ENCODE measurements at places on chromosomes 5 and 9.
A peak's percentile ranks its signal among the peaks of the same experiment; 100 is the strongest.

- no peaks in the 10 kb centered on the region for H3K4me1 ChIP-seq
- no peak overlapping the region for H3K27ac ChIP-seq
- no peak overlapping the region for H3K4me3 ChIP-seq
- no peaks in the 10 kb centered on the region for H3K27me3 ChIP-seq
These were observed 481.6 kb downstream of the SPATA31A7 start for GRCh38 chr9:61671276-61671973.

DNA sequence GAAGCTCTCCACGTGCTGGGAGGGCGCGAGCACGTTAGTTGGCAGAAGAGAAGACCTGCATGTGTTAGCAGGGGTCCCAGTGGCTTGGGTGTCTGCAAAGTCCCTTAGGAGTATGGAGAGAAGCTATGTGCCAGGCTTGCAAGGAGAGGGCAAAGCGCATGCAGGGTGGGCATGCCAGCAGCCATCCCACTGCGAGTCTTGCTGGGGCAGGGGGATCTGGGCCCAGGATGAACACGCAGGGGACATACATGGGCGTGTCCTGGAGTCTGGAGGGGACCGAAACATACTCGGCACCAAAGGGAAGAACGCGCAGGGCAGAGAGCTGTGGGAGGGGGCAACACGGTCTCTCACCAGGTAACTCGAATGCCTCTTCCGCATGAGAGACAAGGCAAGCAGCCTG, 43.6 kb upstream of the IPPK start:
- no peak for DNase-seq
- H3K4me3 ChIP-seq, result no peak overlapping the region
- H3K27me3 ChIP-seq, result no peaks in the 10 kb centered on the region
- peaks cover 33% of the 10 kb centered on the region for H3K4me1 ChIP-seq
- H3K27ac ChIP-seq, result no peak overlapping the region
- H3K36me3 ChIP-seq, result peaks cover 50% of the 10 kb centered on the region

GRCh38 chr9:83245979-83246659, 183.2 kb upstream of the RASEF start:
- DNase-seq, result no peak
- no peak overlapping the region for H3K27ac ChIP-seq
- no peaks in the 10 kb centered on the region for H3K4me1 ChIP-seq
- H3K4me3 ChIP-seq, result no peak overlapping the region

DNA sequence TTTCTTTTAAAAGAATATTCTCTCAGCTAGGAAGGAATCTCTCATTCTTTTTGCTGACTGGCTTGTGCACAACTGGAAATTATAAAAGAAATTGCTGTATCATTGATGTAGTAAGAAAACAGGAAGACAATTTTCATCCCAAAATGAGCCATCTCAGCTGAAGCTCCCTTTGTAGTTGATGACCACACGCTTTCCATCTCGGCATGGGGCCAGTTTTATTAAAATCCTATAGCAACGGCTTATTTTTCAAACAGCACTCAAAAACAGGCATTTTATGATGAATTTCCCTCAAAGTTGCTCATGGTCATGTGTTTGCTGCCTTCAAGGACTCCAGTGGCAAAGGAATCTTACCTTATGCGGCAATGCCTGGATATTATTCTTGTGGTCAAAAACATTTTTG, 62.4 kb upstream of the GLIS3 start:
- H3K27ac ChIP-seq, result no peak overlapping the region
- H3K4me3 ChIP-seq, result no peak overlapping the region
- no peaks in the 10 kb centered on the region for H3K36me3 ChIP-seq
- no peak for DNase-seq
- no peaks in the 10 kb centered on the region for H3K27me3 ChIP-seq

DNA sequence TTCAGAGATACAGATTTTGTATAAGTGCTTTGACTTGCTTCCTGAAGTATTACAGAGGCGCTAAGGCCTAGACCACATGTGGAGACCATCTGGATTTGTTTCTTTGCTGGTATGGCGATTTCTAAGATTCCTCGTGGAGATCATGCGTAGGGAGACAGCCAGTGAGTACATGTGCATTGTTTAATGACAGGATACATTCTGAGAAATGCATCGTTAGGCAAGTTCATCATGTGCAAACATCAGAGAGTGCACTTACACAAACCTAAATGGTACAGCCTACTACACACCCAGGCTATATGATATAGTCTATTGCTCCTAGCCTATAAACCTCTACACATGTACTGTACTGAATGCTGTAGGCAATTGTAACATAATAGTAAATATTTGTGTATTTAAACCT, 16.5 kb upstream of the CEP120 start:
- H3K27ac ChIP-seq, result no peak overlapping the region
- no peak overlapping the region for H3K4me3 ChIP-seq
- no peaks in the 10 kb centered on the region for H3K27me3 ChIP-seq
- no peak for DNase-seq
- no peaks in the 10 kb centered on the region for H3K36me3 ChIP-seq
- peaks cover 17% of the 10 kb centered on the region for H3K4me1 ChIP-seq

DNA sequence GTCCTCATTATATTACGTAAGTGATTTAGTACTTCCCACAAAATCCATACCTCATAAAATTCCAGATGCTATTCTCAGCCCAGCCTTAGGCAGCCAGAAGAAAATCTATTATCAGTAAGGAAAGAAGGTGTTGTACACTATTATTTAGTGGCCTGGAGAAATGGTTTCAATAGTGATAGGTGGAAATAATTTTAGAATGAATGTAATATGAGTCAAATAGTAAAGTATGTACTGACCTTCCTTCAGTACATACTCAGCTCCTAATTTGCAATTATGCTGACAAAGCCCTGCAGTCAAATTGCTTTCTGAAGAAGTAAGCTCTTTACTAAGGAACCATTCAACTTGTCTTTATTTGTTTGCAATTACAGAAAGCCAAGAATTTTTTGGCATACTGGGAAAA, 409.2 kb downstream of the HTR1A start:
- H3K27me3 ChIP-seq, result no peaks in the 10 kb centered on the region
- H3K4me1 ChIP-seq, result no peaks in the 10 kb centered on the region
- H3K27ac ChIP-seq, result no peak overlapping the region
- no peak overlapping the region for H3K4me3 ChIP-seq

DNA sequence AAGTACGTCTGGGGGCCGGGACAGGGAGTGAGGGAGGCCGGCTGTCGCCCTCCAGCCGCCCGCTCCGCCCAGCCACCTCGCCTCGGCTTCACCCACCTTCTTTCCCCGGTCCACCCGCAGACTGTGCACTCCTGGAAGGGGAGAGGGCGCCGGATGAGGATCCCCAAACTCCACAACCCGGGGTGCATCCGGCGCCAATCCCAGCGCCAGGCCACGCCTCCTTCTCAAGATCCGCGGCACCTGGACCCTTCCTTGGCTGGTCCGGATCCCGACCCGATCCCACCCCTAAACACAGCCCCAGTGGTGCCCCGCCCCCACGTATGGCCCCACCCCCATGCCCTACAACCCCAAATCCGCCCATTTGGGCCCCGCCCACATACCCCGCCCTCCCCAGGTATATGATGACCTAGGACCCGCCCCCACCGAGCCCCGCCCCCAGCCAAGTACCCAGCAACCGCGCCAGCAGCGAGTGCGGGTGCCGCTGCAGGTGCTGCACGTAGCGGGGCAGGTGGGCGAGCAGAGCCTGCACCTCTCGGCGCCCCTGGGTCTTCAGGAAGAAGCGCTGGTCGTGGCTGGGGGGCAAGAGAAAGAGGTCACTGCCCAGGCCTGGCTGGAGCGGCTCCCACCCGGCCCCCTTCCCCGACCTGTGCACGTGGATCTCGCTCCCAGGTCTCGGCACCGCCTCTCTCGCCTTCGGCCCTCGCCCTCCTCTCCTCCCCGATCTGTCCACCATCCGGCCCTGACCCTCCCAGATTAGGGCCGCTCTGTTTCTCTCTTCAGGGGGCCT, 3.2 kb downstream of the PIP5KL1 start:
- peaks cover 2% of the 10 kb centered on the region for H3K27me3 ChIP-seq
- H3K4me3 ChIP-seq, result peak overlapping the region; percentile 47
- DNase-seq, result no peak
- H3K36me3 ChIP-seq, result no peaks in the 10 kb centered on the region

GRCh38 chr9:130997925-130998596, 10.9 kb upstream of the LAMC3 start:
- DNase-seq, result no peak
- H3K27ac ChIP-seq, result no peak overlapping the region
- H3K4me3 ChIP-seq, result no peak overlapping the region

- DNase-seq, result no peak
- no peaks in the 10 kb centered on the region for H3K4me1 ChIP-seq
- H3K27me3 ChIP-seq, result no peaks in the 10 kb centered on the region
- no peak overlapping the region for H3K27ac ChIP-seq
These were observed 72.7 kb downstream of the TTLL11 start for GRCh38 chr9:122020398-122020797.

GRCh38 chr9:73269430-73270101, 117.9 kb downstream of the ANXA1 start:
- no peak overlapping the region for H3K27ac ChIP-seq
- no peak for DNase-seq
- H3K27me3 ChIP-seq, result no peaks in the 10 kb centered on the region
- H3K4me1 ChIP-seq, result no peaks in the 10 kb centered on the region
- H3K4me3 ChIP-seq, result no peak overlapping the region
- no peaks in the 10 kb centered on the region for H3K36me3 ChIP-seq

- no peak overlapping the region for H3K4me3 ChIP-seq
- H3K36me3 ChIP-seq, result no peaks in the 10 kb centered on the region
- no peaks in the 10 kb centered on the region for H3K4me1 ChIP-seq
These were observed 23.3 kb upstream of the TGFBI start for GRCh38 chr5:136005476-136005875.

DNA sequence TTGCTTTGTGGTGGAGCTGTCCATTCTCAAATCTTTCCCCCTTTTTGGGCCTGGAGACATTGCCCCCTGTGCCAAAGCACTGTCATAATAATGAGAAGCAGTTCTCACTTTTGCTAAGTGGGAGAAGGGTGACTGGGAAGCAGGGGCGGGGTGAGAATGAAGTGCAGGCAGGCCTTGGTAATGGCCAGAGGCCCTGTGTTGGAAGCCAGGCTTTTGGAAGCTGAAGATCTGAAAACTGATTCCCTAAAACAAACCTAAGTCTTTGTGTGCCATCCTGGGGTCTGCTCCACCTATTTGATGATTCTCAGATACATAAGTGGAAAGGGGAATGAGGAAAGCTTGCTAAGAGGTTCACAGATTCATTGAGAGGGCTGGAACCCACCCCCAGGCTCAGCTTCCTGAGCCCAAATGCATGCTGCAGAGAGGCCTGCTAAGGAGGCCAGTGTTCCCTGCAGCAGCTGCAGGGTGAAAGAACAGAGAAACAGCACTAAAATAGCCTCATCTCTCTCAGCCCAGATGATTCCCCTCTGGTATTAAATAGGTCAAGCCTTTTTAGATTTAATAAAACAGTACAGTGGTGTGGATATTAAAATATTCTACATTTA, 75.0 kb downstream of the NSG2 start:
- no peaks in the 10 kb centered on the region for H3K36me3 ChIP-seq
- no peak for DNase-seq
- H3K27me3 ChIP-seq, result 0 out of 2 replicates have a peak, but pooled peaks cover 2% of the 10 kb centered on the region

DNA sequence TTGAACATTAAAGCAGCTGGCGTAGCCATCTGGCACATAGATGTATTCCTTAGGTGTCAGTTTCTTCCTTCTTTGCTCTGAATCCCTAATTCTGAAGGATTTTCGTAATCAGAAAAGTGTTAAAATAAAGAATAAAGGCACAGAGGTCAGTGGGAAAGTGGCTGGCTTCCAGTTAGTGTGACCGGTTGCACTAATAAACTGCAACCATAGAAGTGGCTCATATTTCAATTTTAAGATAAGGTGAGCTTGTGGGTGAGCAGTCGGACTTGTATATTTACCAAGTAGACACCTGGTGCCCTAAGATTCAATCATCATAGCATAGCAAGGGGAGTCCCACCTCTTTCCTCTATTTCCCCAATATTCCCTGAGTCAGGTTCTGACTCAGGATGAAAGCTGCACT, 459.6 kb downstream of the ACTL7B start:
- no peak overlapping the region for H3K4me3 ChIP-seq
- no peaks in the 10 kb centered on the region for H3K27me3 ChIP-seq
- DNase-seq, result no peak
- H3K27ac ChIP-seq, result no peak overlapping the region

DNA sequence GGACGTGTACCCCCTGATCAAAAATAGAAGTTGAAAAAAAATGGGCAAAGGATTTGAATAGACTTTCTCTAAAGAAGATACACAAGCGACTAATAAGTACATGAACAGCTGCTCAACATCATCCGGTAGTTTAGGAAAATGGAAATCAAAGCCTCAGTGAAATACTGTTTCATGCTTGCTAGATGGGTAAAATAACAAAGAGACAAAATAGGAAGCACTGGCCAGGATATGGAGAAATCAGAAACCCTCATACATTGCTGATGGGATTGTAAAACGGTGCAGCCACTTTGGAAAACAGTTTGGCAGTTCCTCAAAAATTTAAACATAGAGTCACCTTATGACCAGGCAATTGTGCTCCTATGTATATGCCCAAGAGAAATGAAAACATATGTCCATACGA, 65.0 kb upstream of the SUB1 start:
- H3K27ac ChIP-seq, result no peak overlapping the region
- no peak overlapping the region for H3K4me3 ChIP-seq
- no peaks in the 10 kb centered on the region for H3K4me1 ChIP-seq
- H3K36me3 ChIP-seq, result no peaks in the 10 kb centered on the region
- no peak for DNase-seq
- H3K27me3 ChIP-seq, result no peaks in the 10 kb centered on the region

DNA sequence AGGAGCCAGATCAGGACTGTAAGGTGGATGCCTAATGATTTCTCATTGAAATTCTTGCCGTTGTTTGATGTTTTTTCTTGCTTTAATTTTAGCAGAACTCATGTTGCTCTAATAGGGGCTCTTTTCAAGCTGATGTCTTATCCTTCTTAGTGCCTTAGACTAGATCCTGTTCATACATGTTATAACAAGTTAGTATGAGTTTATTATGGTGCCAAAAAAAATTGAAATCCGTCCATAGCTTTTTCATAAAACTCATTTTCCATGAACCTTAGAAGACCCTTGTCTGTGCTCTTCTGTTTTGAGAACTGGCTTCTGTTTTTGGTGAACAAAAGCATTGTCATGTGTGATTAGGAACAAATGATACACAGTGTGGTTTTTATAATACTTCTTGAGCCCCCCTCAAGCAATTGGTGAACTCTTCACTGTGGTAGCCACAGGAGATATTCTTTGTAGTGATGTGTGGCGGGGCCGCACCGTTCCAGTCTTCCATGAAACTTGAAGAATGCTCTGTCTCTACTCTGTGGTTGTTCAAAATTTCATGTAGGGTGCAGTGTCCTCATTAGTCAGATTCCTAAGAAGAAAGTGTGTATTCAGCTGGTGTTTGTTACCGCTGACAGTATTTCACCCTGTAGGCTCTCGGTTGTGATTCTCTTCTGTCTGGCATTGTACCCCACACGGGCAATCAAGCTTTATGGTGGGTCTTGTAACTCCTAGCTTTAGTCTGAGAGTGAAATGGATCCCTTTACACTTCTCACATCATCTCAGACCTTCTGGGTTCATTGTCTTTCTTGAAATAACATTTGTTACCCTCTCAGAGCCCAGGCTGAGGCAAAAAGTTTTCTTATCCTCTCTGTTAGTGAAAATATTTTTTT, 10.7 kb downstream of the OTULIN start:
- H3K27me3 ChIP-seq, result no peaks in the 10 kb centered on the region
- peak overlapping the region; percentile 62 for H3K4me3 ChIP-seq
- peaks cover 78% of the 10 kb centered on the region for H3K4me1 ChIP-seq
- H3K36me3 ChIP-seq, result peaks cover 43% of the 10 kb centered on the region
- peak overlapping the region; percentile 71 for H3K27ac ChIP-seq

- no peaks in the 10 kb centered on the region for H3K27me3 ChIP-seq
- H3K4me3 ChIP-seq, result no peak overlapping the region
- H3K4me1 ChIP-seq, result peaks cover 3% of the 10 kb centered on the region
- no peak for DNase-seq
These were observed 57.8 kb downstream of the CWC27 start for GRCh38 chr5:64826541-64826940.

All from GM12878 (cell line).